ENCODE measurements at places on chromosomes 5 and 9.

DNA sequence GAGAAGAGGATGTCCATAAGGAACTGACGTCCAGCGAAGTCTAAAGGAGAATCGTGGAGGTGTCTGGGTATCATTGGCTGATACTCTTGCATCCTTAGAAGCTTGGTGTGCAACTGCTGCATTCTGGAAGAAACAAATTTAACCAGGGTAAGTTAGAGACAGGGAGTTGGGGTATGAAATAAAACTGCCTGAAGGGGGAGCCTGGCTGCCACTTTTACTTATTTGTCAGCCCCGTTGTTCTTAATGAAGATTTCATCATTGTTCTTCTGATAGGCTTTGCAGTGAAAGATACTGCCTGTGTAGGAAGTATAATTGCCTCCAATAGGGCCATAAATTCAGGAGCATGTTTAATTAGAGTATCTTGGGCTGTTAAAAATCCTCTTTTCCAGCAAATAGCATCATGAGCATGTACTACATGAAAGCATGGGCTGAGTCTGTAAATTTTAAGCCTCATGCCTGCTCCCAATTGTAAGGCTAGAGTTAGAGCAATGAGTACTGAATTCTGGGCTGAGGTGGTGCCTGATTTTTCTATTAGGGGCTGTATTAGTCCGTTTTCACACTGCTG is 1264.5 kb upstream of the ACO1 start:
- DNase-seq = peak; percentile 3

GRCh38 chr5:65059681-65060598 is 291.2 kb downstream of the CWC27 start:
- DNase-seq = no peak

DNA sequence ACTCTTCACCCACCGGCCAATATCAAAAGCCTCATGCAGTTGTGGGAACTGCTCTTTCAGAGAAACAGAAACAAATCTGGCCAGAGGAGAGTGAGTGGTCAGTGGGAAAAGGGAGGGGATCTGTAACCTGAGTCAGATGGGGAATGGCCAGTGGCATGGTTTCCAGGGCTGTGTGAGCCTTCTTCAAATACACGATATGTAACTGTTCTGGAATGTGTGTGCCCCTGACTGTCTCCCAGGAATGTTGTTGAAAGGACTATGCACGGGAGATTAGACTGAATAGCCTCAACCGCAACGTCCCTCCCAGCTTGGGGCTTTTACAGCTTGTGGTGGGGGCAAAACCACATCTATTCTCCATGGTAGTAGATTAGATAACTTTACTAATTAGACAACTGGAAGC is 60.8 kb downstream of the SH3TC2 start:
- no peak for DNase-seq

GRCh38 chr5:32489791-32490562 is 45.4 kb upstream of the ZFR start:
- DNase-seq = peak; percentile 7

GRCh38 chr5:124410539-124411488 is 335.6 kb downstream of the ZNF608 start:
- DNase-seq = no peak

DNA sequence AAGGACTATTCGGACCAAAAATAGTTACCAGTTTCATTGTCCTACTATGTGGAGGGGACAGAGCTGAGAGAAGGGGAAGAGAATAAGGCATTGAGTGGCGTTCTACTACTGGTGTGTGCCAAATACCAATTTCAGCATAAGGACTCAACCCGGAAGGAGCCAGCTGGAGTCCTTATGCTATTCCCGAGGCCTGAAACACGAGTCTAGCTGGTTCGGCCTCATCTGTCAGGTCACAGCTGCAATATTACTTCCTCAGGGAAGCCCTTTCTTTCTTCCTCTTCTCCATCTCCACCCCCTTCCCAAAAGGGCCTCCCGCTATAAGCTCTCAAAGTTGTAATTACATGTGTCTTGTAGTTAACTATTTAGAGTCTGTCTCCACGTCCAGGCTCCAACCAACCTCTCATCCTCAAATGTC is 20.5 kb upstream of the FER start:
- DNase-seq = no peak

GRCh38 chr5:92641031-92641962 is 939.7 kb downstream of the NR2F1-AS1 start:
- no peak for DNase-seq

- DNase-seq = no peak
These were observed 72.7 kb upstream of the NFIL3 start for GRCh38 chr9:91496351-91496750.

DNA sequence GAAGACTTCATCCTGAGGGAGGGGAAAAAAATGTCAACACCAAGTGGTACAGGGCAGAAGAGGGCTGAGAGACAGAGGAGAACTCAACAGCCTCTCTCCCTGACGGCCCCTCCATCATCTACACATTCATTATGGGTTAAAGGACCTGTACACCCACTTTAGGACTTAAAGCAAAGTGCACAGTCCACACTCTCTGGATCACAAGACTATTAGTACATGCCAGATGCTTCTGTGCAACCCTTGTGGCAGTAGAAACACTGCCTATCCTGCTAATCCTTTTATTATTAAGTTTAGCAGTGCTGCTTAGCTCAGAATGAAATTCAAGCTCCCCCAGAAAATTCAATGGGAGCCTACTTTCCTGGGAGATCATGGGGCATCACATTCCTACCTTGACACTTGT is 1.9 kb downstream of the FRMD3 start:
- DNase-seq = no peak

- no peak for DNase-seq
These were observed 97.5 kb upstream of the RPS23 start for GRCh38 chr5:82375488-82376244.

GRCh38 chr5:54867310-54867944 is 118.0 kb downstream of the ESM1 start:
- DNase-seq = no peak

DNA sequence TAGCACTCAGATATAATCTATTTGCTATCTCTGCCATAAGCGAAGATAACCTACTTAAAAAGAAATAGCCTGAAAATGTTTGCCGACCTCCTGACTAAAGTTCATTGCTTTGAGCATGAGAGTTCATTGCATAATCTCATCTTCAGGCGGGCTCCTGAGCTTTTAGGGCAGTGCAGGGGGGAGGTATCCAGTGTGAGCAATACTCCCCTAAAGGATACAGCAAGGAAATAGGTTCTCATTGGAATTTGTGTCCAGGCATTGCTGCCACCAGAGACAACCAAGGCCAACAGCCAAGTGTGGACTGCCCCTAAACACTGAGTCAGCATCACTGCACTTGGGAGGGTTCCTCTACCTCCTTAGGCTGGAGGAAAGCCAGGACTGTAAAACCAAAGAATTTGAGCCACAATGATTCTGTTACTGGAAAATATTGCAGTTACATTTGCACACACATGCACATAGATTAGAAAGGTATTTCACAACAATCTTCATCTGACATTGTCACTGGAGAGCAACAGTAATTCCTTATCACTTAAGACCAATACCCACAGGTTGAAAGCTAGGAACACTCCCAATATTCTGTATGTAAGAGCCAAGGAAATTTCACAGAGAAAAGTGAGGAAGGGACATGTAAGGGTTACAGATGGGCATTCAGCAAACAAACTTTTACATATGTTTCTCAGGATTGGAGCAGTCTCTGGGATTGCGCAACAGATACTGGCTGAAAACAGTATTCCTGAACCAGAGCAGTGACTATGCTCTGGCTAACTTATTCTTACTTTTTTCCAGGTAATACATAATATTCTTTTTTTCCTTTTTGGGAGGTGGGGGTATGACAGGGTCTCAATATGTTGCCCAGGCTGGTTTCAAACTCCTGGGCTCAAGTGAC is 98.6 kb upstream of the TLE1 start:
- DNase-seq = no peak

DNA sequence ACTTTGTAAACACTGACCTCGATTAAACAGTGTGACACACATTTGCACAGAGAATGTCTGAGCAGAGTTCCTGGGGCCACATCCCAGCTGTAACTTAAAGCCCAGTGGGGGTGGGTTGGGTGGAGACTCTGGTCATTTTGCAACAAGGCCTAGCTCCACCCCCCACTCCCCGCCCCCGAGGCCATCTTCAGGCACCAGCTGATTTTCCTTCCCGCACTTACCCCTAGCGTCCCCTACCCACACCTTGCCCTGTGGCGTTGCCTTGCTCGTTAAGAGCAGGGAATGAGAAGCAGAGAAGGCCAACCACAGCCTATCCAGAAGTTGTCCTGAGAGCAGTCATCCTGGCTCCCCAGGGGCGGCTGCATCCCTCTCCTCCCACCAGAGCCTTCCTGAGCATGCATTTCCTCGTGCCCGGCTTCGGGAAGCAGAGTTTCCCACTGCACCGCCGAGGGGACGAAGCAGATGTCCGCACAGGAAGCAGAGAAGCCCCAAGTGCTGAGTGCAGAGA is 101.7 kb upstream of the SARDH start:
- no peak for DNase-seq

GRCh38 chr9:130606887-130607600 is 27.7 kb downstream of the FUBP3 start:
- no peak for DNase-seq

DNA sequence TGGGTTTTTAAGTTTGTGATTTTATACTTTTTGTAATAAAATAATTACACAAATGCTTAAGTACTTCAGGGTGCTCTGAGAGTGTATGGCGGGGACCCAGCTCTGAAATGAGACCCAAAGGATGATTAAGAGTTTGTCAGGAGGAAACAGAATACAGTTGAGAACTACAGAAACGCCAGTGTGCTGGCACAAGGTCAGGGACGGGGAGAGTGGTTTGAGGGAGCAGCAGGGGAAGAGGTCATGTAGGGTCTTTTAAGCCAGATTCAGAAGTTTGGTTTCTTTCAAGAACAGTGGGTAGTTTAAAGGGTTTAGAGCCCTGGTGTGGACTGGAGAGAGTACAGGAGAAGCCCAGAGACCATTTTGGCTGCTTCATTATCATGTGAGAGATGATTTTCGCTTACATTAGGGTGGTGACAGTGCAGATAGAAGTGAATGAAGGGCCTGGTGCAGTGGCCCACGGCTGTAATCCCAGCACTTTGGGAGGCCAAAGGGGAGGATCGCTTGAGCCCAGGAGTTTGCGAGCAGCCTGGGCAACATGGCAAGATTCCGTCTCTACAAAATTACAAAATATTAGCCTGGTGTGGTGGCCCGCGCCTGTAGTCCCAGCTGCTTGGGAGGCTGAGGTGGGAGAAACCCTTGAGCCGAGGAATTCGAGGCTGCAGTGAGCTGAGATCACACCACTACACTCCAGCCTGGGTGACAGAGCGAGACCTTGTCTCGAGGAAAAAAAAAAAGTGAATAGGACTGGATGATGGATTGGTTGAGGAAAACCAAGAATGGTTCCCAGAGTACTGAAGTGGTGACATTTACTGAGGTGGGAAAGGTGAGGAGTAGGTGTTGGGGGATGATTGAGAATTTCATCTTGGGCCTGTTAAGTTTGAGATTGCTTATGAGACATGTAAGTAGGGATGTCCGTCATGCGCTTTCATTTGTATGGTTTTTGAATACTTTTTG is 1.4 kb upstream of the ETF1 start:
- no peak for DNase-seq

DNA sequence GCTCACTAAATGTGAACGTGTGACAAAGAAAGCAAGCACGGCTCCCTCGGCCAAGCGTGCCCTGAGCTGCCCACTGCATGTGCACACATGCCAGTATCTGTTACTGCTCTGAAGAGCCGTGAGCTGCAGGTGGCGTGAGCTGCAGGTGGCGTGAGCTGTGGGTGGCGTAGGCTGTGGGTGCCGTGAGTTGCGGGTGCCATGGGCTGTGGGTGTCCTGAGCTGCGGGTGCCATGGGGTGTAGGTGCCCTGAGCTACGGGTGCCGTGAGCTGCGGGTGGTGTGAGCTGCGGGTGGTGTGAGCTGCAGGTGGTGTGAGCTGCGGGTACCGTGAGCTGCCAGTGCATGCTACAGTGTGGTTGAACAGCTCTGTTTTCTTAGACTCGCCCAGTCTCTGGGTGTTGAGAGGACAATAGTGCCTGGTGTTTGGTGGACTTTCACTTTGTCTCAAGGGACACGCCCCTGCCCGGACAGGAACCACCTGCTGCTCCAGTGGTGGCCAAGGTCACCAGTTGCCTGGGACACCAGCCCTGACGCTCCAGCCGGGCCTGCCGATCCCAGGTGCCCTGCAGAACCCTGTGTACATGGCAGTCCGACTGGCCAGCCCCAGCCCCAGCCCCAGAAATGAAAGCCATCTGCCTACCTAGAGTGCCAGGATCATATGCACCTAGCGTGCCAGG is 6.7 kb downstream of the CCDC187 start:
- DNase-seq = no peak

- no peak for DNase-seq
These were observed 1923.4 kb upstream of the CDH9 start for GRCh38 chr5:28961816-28962215.

DNA sequence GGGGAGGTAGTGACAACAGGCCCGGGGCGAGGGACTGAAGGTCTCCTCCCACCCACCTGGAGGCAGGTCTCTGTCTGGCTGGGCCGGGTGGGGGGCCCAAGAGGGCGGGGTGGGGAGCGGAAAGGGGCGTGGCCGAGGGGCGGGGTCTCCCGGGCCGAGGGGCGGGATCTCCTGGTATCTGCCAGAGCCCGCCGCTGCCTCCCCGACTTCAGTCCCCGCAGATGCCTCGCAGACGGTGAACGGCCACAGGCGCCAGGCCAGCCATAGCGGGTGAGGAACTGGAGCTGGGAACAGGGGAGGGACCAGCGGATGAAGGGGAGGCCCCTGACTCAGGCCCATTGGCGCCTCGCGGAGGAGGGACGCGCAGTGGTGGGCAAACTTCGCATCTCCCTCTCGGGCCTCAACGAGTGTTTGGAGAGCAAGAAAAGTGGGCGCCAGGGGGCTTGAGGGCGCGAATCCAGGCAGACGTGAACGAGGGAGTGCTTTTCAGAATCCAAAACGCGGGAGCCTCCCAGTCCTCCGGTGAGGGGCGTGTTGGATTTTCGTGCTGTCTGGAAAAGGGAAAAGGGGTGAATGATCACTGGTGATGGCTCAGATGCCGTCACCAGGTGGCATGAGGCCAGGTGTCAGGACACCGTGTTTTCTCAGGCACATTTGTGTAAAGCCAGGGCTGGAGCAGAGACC is at the start of gene ADGRD2:
TSS of gene ADGRD2 (plus strand) at position 211 of the 684 bp plus-strand sequence. CDS start 1,216 bp downstream, outside the sequence.
- no peak for DNase-seq

- DNase-seq = no peak
These were observed 47.0 kb upstream of the CLK4 start for GRCh38 chr5:178673801-178674295.

GRCh38 chr9:93122721-93123221 is 11.3 kb downstream of the NINJ1 start:
- no peak for DNase-seq

GRCh38 chr5:45604092-45604491 is 92.1 kb downstream of the HCN1 start:
- DNase-seq = no peak

GRCh38 chr9:14380061-14380836 is 66.3 kb upstream of the NFIB start:
- DNase-seq = no peak

- no peak for DNase-seq
These were observed 417.3 kb downstream of the RASEF start for GRCh38 chr9:82645600-82645999.

GRCh38 chr9:79053598-79053997 is 518.2 kb upstream of the TLE4 start:
- DNase-seq = no peak

- DNase-seq = no peak
These were observed 25.7 kb downstream of the OXCT1 start for GRCh38 chr5:41844502-41844901.

All from activated naive CD4-positive, alpha-beta T cell (primary cell).